ENCODE measurements at places on chromosomes 16 and 17.
A peak's percentile ranks its signal among the peaks of the same experiment; 100 is the strongest.

DNA sequence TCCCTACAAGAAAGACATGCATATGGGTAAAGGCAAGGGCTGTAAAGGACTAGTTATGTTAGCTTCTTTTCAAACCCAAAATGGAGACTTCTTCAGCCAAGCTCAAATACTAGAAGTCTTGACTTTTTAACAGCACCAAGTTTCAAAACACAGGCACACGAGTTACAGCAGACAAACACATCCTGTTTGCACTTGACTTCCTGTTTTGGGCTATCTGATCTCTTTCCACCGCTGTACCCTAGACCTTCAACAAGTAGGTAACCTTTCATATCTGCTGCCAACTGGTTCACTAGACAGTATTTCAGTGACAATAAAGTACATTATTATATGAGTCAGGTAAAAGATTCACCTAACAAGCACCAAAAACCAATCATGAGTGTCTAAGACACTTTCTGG lies 12.3 kb downstream of the RFFL start:
- peak; percentile 66 for DNase-seq

GRCh38 chr16:55046916-55047315 lies 116.3 kb downstream of the IRX5 start:
- DNase-seq: no peak

GRCh38 chr16:57314161-57314785 lies 29.8 kb upstream of the PLLP start:
- no peak for DNase-seq

DNA sequence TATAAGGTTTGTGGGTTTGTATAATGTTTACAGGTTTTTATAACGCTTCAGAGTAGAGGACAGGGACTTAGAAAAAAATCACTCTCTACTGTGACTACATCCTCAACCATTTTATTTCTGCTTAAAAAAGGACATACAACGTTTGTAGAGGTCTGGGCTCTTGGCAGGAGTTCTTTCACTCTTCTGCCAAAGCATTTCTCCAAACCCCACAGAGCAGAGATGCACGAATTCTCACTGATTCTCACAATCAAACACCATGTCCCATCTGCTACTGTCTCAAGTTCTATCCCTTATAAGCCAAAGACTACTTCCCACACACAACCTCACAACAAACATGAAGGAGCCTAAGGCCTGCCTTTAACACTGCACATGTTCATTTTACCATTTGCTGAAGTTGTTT lies 7.0 kb upstream of the ANKFY1 start:
- DNase-seq: no peak

GRCh38 chr17:66975614-66976378 lies 11.3 kb downstream of the CACNG4 start:
- no peak for DNase-seq

DNA sequence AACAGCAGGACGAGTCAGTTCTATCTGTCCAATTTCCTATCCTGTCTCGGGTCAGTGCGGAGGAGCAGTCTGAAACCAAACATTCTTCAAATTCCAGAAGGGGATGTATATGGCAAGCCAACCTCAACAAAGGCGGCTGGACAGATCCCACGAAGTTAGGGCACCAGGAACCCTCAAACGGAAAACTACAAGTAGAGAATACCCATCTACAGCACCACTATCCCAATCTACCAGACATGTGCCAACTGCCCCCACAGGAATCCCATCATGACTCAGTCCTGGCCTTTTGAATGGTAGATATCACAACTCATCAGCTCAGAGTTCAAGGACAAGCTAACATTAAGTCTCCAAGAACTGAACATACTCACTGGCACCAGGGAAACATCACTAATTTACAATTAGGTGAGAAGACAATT lies 2.3 kb downstream of the NAT9 start:
- DNase-seq: no peak

GRCh38 chr16:77288222-77288621 lies 89.0 kb downstream of the SYCE1L start:
- DNase-seq: no peak

- no peak for DNase-seq
These were observed 6.3 kb upstream of the PABPN1L start for GRCh38 chr16:88872650-88873331.

DNA sequence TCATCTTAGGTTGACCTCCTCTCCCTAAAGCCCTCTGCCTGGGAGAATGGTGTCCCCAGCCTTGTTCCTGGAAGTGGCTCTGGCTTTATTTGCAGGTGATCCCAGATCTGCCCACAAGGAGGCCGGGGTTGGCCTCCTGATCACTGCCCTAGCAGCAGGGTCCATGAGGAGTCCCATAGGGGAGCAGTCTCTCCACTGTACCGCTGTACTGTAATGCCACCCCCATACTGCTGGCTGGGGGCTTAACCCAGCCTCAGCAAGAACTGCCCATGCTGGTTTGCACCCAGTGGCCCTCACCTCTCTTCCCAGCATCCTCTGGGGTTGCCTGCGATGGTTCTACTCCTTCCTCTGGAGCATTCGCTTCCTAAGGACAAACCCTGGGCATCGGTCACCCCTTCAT lies 39.1 kb downstream of the PSME3IP1 start:
- DNase-seq: no peak

- peak; percentile 94 for DNase-seq
These were observed 8.3 kb downstream of the PIK3R6 start for GRCh38 chr17:8859027-8859803.

GRCh38 chr16:57810197-57811031 lies 8.1 kb upstream of the KIFC3 start:
- DNase-seq: peak; percentile 96

DNA sequence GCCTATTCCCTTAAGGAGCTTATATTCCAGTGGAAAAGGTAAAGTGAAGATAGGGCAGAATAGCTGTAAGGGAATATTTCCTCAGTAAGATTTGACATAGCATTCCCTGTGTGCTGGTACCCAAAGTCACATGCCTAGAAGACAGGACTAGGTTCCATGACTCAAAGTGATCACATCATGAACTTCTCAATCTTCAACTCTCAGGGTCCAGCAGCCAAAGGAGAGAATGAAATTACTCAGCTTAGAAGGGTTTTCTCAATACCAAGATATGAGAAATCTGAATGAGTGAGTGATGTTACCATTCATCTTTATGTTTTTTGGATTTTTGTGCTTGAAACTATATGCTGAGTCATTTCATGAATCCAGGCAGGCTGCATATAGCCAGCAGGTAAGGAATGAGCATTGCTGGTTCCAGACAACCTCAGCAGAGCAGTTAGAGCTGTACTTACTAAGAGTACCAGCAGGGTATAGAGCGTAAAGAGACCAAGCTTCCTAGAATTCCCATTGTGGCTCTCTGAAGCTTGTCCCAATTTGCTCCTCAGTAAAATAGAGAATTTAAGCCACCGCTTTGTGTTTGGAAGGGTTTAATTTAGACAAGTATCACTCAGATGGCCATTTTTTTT lies 91.1 kb downstream of the ANKFN1 start:
- no peak for DNase-seq

DNA sequence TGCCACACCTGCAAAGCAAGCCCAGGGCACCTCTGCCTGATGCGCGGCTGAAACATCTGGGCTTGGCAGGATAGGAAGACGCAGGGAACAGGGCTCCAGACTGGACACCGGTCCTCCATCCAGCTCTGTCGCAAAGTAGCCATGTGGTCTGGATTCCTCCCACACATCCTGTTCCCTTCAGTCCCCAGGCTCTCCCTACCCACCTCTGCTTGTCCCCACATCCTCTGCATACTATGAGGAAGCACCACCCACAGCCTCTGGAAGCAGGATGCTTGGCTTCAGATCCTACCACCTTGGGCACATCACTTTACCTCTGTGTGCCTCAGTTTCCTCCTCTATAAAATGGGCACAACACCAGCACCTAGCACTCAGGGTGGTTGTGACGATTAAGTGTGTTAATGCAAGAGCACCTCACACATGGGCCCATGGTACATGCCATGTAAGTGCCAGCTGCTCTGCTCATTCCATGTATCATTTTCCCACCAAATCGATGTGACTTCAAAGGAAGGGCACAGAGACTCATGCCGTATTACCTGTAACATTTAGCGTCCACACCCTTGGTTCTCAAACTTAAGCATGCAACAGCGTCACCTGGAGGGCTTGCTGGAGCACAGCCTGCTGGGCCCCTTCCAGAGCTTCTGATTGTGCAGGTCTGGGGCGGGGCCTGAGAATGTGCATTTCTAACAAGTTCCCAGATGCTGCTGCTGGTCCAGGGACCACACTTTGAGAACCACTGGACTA lies 138.6 kb upstream of the SDK2 start:
- DNase-seq: no peak

DNA sequence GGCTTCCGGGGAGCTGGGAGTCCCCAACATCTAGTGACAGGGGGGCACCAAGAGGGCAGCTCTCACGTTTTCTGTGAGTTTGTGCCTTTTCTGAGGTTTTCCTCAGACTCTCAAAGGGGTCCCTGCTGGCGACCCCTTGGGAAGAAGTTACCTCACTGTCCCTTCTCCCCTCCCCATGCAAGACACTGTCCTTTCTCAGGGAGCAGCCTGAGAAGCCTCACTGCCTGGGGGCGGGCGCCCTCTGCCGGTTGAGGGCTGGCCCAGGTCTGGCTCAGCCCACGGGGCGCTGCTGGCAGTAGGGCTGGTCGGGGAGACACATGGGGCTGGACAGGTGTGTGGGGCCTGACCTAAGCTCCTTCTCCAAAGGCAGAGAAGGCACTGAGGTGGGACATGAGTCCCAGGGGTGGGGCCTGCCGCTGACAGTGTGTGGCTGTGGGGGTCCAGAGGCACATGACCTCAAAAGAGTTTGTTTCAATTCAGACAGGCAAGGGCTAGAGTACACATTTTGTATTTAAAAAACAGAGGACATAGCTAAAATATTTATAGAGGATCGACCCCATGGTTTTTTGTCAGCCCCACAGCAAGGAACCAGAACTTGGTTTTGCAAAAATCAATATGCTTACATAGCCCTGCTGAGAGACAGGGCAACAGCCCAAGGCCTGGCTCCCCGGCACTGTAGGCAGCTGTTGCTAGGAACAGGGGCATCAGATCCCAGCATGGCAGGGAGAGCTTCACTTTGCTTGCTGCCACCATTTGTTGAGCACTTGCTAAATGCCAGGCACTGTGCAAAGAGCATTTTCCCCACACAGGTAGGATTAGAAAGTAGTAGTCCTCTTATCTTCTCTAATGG lies 18.5 kb upstream of the ALDH3A1 start:
- DNase-seq: peak; percentile 84

- no peak for DNase-seq
These were observed 78.6 kb upstream of the CA10 start for GRCh38 chr17:52237151-52237550.

GRCh38 chr16:78294538-78295225 lies 195.2 kb downstream of the WWOX start:
- no peak for DNase-seq

GRCh38 chr17:20944014-20944865 lies 98.6 kb downstream of the USP22 start:
- no peak for DNase-seq

GRCh38 chr16:86199182-86199581 lies 300.2 kb downstream of the IRF8 start:
- DNase-seq: no peak

GRCh38 chr17:82884970-82885353 lies 45.1 kb upstream of the ZNF750 start:
- no peak for DNase-seq

DNA sequence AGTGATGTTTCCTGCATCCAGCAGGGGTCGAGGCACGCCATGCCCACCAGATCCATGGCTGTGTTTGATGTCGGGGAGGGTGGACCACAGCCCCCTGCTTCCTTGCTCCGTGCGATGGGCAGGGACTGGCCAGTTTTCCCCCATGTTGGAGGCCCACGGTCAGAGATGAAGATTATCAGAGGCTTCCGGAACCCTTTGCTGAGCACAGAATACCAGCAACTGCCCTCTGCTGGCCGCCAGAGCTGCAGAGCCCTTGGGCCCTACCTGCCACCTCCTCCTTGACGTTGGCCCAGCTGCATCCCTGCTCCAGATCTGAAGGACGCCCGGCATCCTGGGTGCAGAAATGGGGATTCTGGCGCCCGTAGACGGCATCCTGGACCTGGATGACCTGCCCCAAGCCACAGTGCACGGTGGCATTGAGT lies 23.7 kb upstream of the BCO1 start:
- no peak for DNase-seq

DNA sequence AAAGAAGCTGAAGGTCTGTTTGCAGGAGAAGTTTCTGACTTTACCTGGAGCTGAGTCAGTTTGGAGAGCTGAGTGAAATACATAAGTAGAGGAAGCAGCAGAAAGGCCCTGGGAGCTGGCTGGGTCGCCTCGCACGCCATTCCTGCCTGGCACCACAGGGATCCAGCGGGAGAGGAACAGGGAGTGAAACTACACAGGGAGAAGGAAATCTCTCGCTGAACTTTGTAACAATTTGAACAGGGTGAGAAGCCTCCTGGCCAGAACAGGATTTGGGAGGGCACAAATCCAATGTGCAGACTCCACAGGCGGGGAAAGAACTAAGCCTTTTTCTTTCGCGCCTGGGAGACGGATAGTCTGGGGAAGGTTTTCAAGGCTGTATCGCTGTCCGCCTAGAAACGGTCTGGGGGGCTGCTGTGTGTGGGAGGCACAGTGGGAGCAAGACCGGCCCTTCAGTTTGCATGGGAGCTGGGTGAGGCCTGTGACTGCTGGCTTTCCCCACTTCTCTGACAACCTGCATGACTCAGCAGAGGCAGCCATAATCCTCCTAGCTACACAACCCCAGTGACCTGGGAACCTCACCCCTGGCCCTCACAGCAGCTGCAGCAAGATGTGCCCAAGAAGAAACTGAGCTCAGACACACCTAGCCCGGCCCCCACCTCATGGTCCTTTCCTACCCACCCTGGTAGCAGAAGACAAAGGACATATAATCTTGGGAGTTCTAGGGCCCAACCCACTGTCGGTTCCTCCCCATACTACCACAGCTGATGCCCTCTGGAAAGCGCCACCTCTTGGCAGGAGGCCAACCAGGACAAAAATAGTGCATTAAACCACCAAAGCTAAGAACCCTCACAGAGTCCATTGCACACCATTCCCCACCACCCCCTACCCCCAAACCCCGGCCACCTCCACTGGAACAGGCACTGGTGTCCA lies 778.6 kb downstream of the KCNJ2 start:
- no peak for DNase-seq

GRCh38 chr17:7503521-7503920 lies 19.4 kb downstream of the POLR2A start:
- DNase-seq: no peak

GRCh38 chr16:69364088-69364487 lies 12.5 kb upstream of the TMED6 start:
- no peak for DNase-seq

DNA sequence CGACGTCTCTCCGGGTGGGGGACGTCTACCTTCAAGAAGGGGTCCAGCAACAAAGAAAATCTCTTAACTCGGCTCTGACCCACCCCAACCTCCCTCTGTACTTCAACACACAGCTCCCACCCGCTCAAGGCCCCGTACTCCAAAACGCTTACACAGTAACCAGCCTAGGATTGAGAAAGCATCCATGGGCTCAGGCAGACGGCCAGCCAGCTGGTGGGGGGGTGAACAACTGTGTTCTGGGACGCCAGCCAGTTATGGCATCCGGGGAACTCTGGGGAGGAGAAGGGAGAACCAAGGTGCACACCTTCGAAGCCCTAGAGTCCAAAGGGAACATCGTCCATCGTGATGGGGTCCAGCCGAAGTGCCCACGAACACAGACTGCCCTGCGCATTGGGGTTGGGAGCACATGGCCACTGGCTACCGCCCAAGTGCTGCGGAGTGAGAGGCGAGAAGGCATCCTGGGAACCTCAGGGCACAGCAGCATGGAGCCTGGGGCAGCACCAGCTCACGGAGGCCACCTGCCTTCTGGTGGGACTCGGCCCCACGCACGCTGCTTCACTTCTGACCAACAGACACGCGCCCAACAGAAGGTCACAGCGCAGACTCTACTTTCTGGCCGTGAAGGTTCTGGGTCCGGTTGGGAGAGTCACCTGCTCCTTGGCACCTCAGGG lies 14.3 kb downstream of the SLC16A3 start:
- DNase-seq: no peak
